Smooth muscle cell of bladder (primary cell): ENCODE measurements at places on chromosomes 2 and 18. TPM values are rescaled to one million over a fixed set of nuclear protein-coding genes. Genes with fewer than 3 reads are reported as not detected.

The ABCG5 gene
- total RNA-seq, result not detected in 2 replicates

The PDE1A gene
- total RNA-seq, result 27.2 and 42.4 TPM in 2 replicates

The DES gene
- 0.71 and 3.7 TPM in 2 replicates for total RNA-seq

The FSIP2 gene
- total RNA-seq, result under 0.01 TPM in 2 replicates

The SLC16A14 gene
- 3.3 and 4.1 TPM in 2 replicates for total RNA-seq

The CRYBA2 gene
- total RNA-seq, result not detected in 2 replicates

The CROCC2 gene
- 0.09 and 0.14 TPM in 2 replicates for total RNA-seq

The FLACC1 gene
- 0.28 and 0.74 TPM in 2 replicates for total RNA-seq

The NETO1 gene
- total RNA-seq, result not detected in 2 replicates

The MTCL1 gene
- 20.5 and 23.5 TPM in 2 replicates for total RNA-seq

The ARPC2 gene
- total RNA-seq, result 269 and 279 TPM in 2 replicates

The LPIN1 gene
- total RNA-seq, result 53.5 and 61.3 TPM in 2 replicates

The LRRC30 gene
- total RNA-seq, result not detected in 2 replicates

The PPP1R1C gene
- total RNA-seq, result 1.00 TPM in 1 of 2 replicates, not detected in the other

The TEKT4 gene
- not detected in 2 replicates for total RNA-seq

The ZNF804A gene
- 2.0 and 2.6 TPM in 2 replicates for total RNA-seq

The ALK gene
- under 0.01 TPM in 2 replicates for total RNA-seq

The MROH2A gene
- total RNA-seq, result under 0.01 and 0.14 TPM in 2 replicates

The GKN2 gene
- not detected in 2 replicates for total RNA-seq

The ANKRD30BL gene
- total RNA-seq, result not detected in 2 replicates

The FIGN gene
- total RNA-seq, result 0.43 and 0.65 TPM in 2 replicates
